ENCODE measurements at places on chromosomes 11 and 22. TPM values are rescaled to one million over a fixed set of nuclear protein-coding genes. Genes with fewer than 3 reads are reported as not detected.
A peak's percentile ranks its signal among the peaks of the same experiment; 100 is the strongest.

Gene FOLR1
- total RNA-seq: not detected

GRCh38 chr11:36467012-36467411 is 43.1 kb downstream of the TRAF6 start:
- H3K27me3 ChIP-seq: no peaks in the 10 kb centered on the region
- no peak overlapping the region for H3K27ac ChIP-seq
- H3K4me1 ChIP-seq: peaks cover 22% of the 10 kb centered on the region
- no peak for DNase-seq

Gene OR51E2
- total RNA-seq: not detected

Gene RASSF10
- total RNA-seq: 0.62 TPM

Gene GDPD5
- 12.6 TPM for total RNA-seq

DNA sequence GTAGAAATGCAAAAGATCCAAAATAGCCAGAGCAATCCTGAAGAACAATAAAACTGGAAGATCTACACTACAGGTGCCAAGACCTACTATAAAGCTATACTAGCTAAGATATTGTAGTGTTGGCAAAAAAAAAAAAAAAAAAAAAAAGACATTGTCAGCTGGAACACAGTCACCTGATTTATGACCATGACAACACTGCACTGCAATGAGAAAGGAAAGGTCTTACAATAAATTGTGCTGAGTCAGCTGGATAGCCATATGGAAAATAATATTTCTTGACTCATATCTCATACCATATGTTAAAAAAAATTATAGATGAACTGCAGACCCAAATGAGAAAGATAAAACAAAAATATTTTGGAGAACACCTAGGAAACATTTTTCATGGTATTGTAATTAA is 3.1 kb upstream of the PANX3 start:
- H3K4me1 ChIP-seq: no peaks in the 10 kb centered on the region
- DNase-seq: no peak
- H3K4me3 ChIP-seq: no peak overlapping the region
- no peak overlapping the region for H3K27ac ChIP-seq
- no peaks in the 10 kb centered on the region for H3K27me3 ChIP-seq

DNA sequence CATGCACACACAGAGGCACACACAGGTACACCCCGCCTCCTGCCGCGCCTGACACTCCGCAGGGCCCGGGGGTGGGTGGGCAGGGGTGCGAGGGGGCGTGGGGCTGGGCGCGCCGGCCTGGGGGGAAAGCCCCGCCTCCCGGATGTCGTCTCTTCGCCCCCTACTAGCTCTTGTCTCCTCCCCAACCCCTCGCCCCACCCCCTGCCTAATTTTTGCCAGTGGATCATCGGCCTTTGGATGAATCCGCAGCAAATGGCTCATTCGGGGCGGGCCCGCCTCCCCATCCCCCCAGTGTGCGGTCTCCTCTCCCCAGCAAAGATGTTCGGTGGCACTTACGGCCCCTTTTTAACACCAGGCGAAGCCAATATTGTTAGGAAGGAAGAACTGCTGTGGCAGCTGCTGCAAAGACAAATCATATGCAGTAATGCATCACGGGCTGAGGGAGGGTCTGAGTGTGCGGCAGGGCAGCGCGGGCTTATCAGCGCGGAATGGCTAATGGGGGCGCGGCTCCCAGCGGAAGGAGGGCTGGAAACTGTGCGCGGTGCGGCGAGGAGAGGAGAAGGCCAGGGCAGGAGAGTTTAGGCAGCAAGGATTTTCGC is 13.4 kb upstream of the NECTIN1 start:
- no peaks in the 10 kb centered on the region for H3K36me3 ChIP-seq
- no peak overlapping the region for H3K4me3 ChIP-seq
- H3K4me1 ChIP-seq: no peaks in the 10 kb centered on the region
- no peak for DNase-seq

GRCh38 chr22:42700901-42701300 is 19.8 kb downstream of the A4GALT start:
- H3K36me3 ChIP-seq: no peaks in the 10 kb centered on the region
- peak overlapping the region; percentile 90 for H3K27ac ChIP-seq
- H3K4me1 ChIP-seq: peaks cover 43% of the 10 kb centered on the region
- DNase-seq: no peak

- H3K27me3 ChIP-seq: no peaks in the 10 kb centered on the region
- no peaks in the 10 kb centered on the region for H3K36me3 ChIP-seq
- no peak overlapping the region for H3K27ac ChIP-seq
- H3K4me1 ChIP-seq: no peaks in the 10 kb centered on the region
- DNase-seq: no peak
Measured at GRCh38 chr22:48302657-48303368, 1524.9 kb downstream of the BRD1 start.

Gene VWCE
- 0.88 TPM for total RNA-seq

- no peak overlapping the region for H3K4me3 ChIP-seq
- H3K4me1 ChIP-seq: no peaks in the 10 kb centered on the region
- no peak for DNase-seq
- peaks cover 10% of the 10 kb centered on the region for H3K36me3 ChIP-seq
Measured at GRCh38 chr22:43128116-43128515, 15.1 kb downstream of the MCAT start.

Gene PDE2A
- total RNA-seq: 17.7 TPM

DNA sequence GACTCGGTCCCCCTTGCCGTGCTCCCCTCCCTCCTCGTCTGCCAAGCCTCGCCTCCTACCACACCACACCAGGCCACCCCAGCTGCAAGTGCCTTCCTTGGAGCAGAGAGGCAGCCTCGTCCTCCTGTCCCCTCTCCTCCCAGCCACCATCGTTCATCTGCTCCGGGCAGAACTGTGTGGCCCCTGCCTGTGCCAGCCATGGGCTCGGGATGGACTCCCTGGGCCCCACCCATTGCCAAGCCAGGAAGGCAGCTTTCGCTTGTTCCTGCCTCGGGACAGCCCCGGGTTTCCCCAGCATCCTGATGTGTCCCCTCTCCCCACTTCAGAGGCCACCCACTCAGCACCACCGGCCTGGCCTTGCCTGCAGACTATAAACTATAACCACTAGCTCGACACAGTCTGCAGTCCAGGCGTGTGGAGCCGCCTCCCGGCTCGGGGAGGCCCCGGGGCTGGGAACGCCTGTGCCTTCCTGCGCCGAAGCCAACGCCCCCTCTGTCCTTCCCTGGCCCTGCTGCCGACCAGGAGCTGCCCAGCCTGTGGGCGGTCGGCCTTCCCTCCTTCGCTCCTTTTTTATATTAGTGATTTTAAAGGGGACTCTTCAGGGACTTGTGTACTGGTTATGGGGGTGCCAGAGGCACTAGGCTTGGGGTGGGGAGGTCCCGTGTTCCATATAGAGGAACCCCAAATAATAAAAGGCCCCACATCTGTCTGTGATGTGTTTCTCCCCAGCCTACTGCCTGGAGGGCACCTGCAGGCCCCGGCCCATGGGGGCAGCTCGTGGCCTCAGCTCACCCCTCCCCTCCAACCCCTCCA is 29.8 kb downstream of the CAPN1 start:
- no peak overlapping the region for H3K27ac ChIP-seq
- no peaks in the 10 kb centered on the region for H3K27me3 ChIP-seq
- no peaks in the 10 kb centered on the region for H3K4me1 ChIP-seq

- H3K4me1 ChIP-seq: peaks cover 2% of the 10 kb centered on the region
- no peaks in the 10 kb centered on the region for H3K36me3 ChIP-seq
- H3K27me3 ChIP-seq: no peaks in the 10 kb centered on the region
- DNase-seq: no peak
- no peak overlapping the region for H3K27ac ChIP-seq
- no peak overlapping the region for H3K4me3 ChIP-seq
Measured at GRCh38 chr11:78197816-78198215, 9.1 kb downstream of the USP35 start.

DNA sequence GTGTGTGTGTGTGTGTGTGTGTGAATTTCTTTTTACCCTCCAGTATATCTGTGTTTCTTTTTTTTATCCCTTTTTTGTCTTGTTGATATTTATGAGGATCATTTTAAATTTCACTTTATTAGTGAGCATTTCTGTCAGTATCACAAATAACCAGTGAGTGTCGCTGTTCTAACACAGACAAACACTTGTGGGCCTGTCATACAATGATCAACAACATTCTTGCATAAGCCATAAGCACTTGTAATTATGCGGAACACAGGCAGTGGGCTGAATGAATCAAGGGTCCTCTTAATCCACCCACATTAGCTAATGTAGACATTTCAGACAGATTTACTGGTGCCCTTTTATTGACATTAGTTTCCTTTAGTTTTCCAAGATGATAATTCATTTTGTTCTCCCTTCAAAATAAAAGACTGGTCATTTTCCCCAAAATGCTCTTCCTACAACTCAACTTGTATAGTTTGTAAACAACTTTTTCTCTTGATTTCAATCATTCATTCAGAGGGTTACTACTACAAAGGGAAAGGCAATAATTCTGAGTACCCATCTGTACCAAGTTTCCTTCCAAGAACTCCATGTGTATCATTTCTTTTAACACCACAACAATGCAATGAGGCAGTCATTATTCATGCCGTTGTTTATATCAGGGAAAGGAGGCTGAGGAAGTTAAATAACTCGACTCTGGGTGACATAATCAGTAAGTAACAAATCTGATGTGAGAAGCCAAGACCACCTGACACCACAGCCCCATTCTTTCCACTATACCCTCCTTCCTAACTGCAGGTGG is 34.5 kb upstream of the ANO3 start:
- no peak overlapping the region for H3K27ac ChIP-seq
- H3K27me3 ChIP-seq: no peaks in the 10 kb centered on the region
- no peak overlapping the region for H3K4me3 ChIP-seq
- no peak for DNase-seq
- no peaks in the 10 kb centered on the region for H3K4me1 ChIP-seq
- no peaks in the 10 kb centered on the region for H3K36me3 ChIP-seq

DNA sequence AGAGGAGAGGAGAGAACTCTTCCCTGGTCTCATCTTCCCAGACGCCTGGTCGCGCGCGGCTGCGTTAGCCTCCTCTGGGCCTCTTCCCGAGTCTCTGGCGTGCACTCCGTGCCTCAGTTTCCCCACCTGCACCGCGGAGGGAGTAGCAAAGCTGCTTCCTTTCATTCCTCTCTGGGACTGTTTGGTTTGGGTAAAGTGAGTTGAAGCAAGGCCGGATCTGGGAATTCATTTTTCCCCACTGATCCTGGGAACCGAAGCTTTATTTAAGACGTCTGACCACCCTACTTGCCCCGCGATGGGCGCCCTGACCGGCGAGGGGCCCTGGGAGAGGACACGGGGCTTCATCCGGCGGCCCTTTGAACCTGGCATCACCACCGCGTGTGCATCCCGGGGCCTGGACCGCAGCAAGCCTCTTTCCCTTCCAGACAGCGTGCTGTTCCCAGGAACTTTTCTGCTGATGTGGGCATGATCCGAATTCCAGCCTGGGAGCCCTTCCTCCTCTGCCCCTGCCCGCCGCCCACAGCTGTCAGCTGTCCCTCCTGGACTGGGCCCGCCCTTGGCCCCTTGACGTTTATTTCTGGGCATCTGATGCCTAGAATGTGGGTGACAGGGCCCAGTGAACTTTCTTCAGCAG is 758 bp downstream of the LDLRAD3 start:
- peak overlapping the region; percentile 77 for H3K27ac ChIP-seq
- peak; percentile 67 for DNase-seq
- H3K36me3 ChIP-seq: no peaks in the 10 kb centered on the region
- H3K4me1 ChIP-seq: peaks cover 15% of the 10 kb centered on the region
- H3K27me3 ChIP-seq: no peaks in the 10 kb centered on the region

Gene SLC37A2
- 0.75 TPM for total RNA-seq

GRCh38 chr22:29184849-29185490 is 20.7 kb upstream of the EMID1 start:
- no peaks in the 10 kb centered on the region for H3K4me1 ChIP-seq
- H3K36me3 ChIP-seq: no peaks in the 10 kb centered on the region
- H3K4me3 ChIP-seq: no peak overlapping the region
- no peak for DNase-seq
- no peaks in the 10 kb centered on the region for H3K27me3 ChIP-seq

Gene OTOG
- not detected for total RNA-seq

GRCh38 chr11:59673291-59673690 is 4.5 kb upstream of the PATL1 start:
- no peak overlapping the region for H3K27ac ChIP-seq
- peaks cover 6% of the 10 kb centered on the region for H3K4me1 ChIP-seq
- H3K4me3 ChIP-seq: no peak overlapping the region

GRCh38 chr11:75667831-75668450 is 897 bp downstream of the MAP6 start:
- H3K27me3 ChIP-seq: peaks cover 55% of the 10 kb centered on the region
- H3K4me3 ChIP-seq: peak overlapping the region; percentile 28
- no peaks in the 10 kb centered on the region for H3K36me3 ChIP-seq
- no peak for DNase-seq
- H3K27ac ChIP-seq: no peak overlapping the region

DNA sequence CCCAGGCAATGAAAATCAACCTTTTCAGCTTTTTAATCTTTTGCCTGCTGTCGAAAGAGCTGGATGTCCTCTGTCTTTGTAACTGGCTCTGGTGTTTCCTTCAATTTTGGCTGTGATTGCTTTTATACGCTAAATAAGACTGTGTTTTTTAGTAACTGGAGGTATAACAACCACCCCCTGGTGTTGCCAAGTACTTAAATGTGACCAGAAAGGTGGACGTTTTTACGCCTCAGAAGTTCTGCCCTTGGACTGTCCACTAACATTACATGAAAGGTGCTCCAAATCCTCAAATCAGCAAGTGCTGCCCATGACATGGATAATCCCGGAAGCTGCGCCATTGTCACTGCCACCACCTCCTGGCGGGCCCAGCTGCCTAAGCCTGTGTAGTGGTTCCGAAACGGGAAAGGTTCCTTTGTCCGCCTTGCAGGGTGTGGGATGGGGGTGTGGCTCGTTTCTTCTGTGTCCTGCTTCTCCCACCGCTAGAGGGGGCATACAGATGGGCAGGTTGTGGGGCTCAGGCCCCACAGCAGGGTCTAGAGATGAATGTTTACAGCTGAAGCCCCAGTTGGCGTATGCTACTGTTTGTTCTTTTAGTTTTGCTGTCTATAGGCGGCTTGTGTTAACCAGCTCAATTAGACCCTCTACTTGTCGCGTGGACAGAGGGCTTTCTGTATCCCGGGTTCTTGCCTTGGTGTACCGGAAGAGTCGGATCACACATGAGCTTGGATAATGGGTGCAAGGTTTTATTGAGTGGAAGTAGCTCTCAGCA is 82.2 kb upstream of the SEPTIN5 start:
- H3K4me3 ChIP-seq: no peak overlapping the region
- no peak overlapping the region for H3K27ac ChIP-seq
- no peaks in the 10 kb centered on the region for H3K4me1 ChIP-seq
- no peaks in the 10 kb centered on the region for H3K27me3 ChIP-seq

- no peaks in the 10 kb centered on the region for H3K4me1 ChIP-seq
- H3K27me3 ChIP-seq: no peaks in the 10 kb centered on the region
- no peaks in the 10 kb centered on the region for H3K36me3 ChIP-seq
Measured at GRCh38 chr11:9750551-9750950, 86.7 kb downstream of the SWAP70 start.

- H3K27ac ChIP-seq: no peak overlapping the region
- H3K36me3 ChIP-seq: no peaks in the 10 kb centered on the region
- DNase-seq: no peak
- peaks cover 79% of the 10 kb centered on the region for H3K27me3 ChIP-seq
- H3K4me1 ChIP-seq: peaks cover 65% of the 10 kb centered on the region
Measured at GRCh38 chr11:43576803-43577521, 103.6 kb upstream of the HSD17B12 start.

Gene LGALS1
- 1,118 TPM for total RNA-seq
